Endothelial cell (in vitro differentiated cells): ENCODE measurements at places on chromosomes 3 and 15. TPM values are rescaled to one million over a fixed set of nuclear protein-coding genes. Genes with fewer than 3 reads are reported as not detected.

GRCh38 chr3:146929696-146930095 lies 324.6 kb upstream of the PLSCR5 start:
- no peak for DNase-seq
- no peak overlapping the region for H3K4me3 ChIP-seq
- H3K4me1 ChIP-seq = no peaks in the 10 kb centered on the region
- no peak overlapping the region for H3K27ac ChIP-seq

DHFR2 gene
- total RNA-seq = 1.9 TPM

- H3K27ac ChIP-seq = no peak overlapping the region
- peaks cover 11% of the 10 kb centered on the region for H3K27me3 ChIP-seq
- H3K4me1 ChIP-seq = peaks cover 4% of the 10 kb centered on the region
- H3K36me3 ChIP-seq = no peaks in the 10 kb centered on the region
- peak overlapping the region; percentile 86 for H3K4me3 ChIP-seq
These were observed 101.1 kb upstream of the IGF1R start for GRCh38 chr15:98547275-98547674.

PLSCR5 gene
- not detected for total RNA-seq

DNA sequence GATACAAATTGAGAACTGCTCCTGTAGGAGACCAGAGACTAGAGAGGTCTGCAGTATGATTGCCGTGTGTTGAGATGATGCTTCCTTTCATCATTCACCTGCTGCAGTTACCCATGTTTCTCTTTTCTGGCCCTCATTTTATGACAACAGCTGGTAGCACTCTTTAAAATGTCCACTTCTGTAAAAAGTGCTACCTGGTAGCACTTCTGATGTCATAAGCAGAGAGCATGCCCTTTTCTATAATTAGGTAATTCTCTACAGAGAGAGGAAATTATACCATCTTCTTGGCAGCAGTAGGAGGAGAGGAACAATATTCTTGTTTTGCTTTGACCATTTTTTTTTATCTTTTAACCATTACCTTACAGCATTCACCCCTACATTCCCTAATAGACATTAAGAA lies 123.8 kb downstream of the PPM1L start:
- DNase-seq = no peak
- no peak overlapping the region for H3K4me3 ChIP-seq
- no peaks in the 10 kb centered on the region for H3K27me3 ChIP-seq

GRCh38 chr15:40282147-40282868 lies 556 bp downstream of the ANKRD63 start:
- H3K4me3 ChIP-seq = no peak overlapping the region
- peak; percentile 51 for DNase-seq
- H3K27ac ChIP-seq = no peak overlapping the region
- peaks cover 6% of the 10 kb centered on the region for H3K36me3 ChIP-seq
- peaks cover 33% of the 10 kb centered on the region for H3K27me3 ChIP-seq

DNA sequence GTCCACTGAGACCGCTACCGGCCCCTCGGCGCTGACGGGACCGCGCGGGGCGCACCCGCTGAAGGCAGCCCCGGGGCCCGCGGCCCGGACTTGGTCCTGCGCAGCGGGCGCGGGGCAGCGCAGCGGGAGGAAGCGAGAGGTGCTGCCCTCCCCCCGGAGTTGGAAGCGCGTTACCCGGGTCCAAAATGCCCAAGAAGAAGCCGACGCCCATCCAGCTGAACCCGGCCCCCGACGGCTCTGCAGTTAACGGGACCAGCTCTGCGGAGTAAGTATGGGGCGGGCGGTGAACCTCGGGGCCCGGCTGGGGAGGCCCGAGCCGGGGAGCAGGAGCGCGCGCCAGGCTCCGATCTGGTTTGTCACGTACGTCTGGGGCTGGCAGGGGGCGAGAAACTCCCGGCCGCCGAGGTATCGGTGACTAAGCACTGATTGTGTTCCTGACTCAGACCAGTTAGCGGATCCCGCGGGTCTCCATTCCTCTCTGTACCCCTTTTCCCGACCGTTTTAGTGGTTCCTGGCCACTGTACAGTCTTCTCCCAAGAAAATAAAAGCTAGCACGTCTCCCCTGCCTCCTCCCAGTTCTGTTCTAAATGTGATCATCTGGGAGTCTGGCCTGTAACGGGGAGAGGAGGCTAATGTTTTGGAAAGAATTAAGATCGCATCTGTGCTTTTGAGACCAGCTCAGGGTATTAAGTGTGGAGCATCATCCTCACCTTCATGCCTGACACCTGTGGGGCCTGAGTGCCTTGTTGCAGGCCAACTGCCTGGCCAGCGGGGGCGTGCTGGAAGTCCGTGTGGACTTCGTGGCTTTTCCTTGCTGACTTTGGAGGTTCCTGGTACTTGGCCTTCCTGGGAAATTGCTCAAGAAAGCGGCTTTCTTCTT lies 691 bp downstream of the MAP2K1 start:
- peaks cover 4% of the 10 kb centered on the region for H3K27me3 ChIP-seq
- H3K36me3 ChIP-seq = peaks cover 16% of the 10 kb centered on the region
- DNase-seq = peak; percentile 44
- peaks cover 48% of the 10 kb centered on the region for H3K4me1 ChIP-seq

- H3K36me3 ChIP-seq = no peaks in the 10 kb centered on the region
- peaks cover 15% of the 10 kb centered on the region for H3K4me1 ChIP-seq
- no peak overlapping the region for H3K4me3 ChIP-seq
- H3K27me3 ChIP-seq = no peaks in the 10 kb centered on the region
These were observed 22.6 kb upstream of the TEX9 start for GRCh38 chr15:56342653-56343052.

IGSF11 gene
- 0.18 TPM for total RNA-seq

DNA sequence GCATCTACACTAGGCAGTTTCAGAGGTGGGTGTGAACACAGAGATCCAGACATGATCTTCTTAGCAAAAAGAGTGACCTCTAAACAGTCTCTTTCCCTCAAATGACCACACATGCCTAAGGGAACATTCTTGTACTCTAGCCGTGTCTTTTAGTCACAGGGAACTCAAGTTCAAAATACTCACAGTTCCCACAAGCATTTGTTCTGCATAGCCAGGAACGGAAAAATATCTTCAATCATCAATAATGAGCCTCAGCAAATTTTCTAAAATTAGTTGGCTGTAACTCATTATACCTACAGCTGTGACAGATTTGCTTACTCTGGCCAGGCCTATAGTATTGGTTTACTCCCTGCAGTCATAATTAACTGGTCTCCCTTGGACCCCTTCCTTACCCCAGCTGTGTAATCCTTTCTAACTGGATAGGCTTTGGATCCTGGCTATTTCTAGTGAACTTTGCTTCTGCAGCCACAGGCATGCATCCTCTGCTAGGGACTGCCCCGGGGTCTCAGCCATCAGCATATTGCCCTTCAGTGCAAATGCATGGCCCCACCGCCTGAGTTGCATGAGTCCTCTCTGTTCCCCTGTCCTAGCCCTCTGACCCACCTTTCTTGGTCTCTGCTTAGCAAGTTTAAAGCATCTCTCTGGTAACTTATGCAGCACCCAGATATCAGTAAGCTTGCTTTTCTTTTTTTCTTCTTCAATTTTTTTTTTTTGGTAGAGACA lies 56.0 kb upstream of the HACD2 start:
- no peaks in the 10 kb centered on the region for H3K36me3 ChIP-seq
- no peak overlapping the region for H3K27ac ChIP-seq
- no peak for DNase-seq

- peaks cover 38% of the 10 kb centered on the region for H3K36me3 ChIP-seq
- DNase-seq = no peak
- H3K27ac ChIP-seq = peak overlapping the region; percentile 25
- H3K4me1 ChIP-seq = peaks cover 28% of the 10 kb centered on the region
These were observed 95.8 kb upstream of the UMPS start for GRCh38 chr3:124634210-124635168.

MYEF2 gene
- total RNA-seq = 45.9 TPM

- H3K4me3 ChIP-seq = peak overlapping the region; percentile 15
- DNase-seq = peak; percentile 38
- H3K27me3 ChIP-seq = peaks cover 18% of the 10 kb centered on the region
- peak overlapping the region; percentile 82 for H3K27ac ChIP-seq
- H3K36me3 ChIP-seq = peaks cover 7% of the 10 kb centered on the region
- H3K4me1 ChIP-seq = peaks cover 46% of the 10 kb centered on the region
These were observed 2.0 kb upstream of the SS18L2 start for GRCh38 chr3:42588625-42589024.
